ENCODE measurements at places on chromosomes 13 and 19.
A peak's percentile ranks its signal among the peaks of the same experiment; 100 is the strongest.

DNA sequence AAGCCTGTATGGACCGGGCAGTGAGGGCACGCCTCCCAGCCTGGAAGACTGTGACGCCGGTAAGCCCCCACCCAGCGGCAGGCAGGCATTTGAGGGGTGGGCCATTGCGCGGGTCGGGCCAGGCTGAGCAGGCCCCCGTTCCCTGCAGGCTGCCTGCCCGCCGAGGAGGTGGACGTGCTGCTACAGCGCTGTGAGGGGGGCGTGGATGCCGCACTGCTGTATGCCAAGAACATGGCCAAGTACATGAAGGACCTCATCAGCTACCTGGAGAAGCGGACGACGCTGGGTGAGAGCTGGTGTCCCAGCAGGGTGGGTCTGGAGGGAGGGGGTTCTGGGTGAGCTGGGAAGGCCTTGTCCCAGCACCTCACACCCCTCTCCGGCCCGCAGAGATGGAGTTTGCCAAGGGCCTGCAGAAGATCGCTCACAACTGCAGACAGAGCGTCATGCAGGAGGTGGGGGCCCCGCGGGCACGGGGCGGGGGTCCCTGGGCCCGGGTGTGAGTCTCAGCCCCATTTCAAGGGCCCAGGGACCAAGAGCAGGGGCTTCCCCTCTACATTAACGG is 7.1 kb downstream of the ARHGAP45 start:
- no peak for DNase-seq

DNA sequence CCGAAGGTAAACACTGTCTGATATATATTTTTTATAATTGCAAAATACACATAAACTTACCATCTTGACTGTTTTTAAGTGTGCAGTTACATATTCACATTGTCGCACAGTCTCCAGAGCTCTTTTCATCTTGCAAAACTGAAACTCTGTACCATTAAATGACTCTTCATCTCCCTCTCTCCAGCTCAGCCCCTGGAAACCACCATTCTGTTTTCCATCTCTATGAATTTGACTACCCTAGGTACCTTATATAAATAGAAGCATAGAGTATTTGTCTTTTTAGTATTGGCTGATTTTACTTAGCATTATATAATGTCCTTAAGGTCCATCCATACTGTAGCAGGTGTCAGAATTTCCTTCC is 45.8 kb downstream of the LRCH1 start:
- DNase-seq, result no peak

DNA sequence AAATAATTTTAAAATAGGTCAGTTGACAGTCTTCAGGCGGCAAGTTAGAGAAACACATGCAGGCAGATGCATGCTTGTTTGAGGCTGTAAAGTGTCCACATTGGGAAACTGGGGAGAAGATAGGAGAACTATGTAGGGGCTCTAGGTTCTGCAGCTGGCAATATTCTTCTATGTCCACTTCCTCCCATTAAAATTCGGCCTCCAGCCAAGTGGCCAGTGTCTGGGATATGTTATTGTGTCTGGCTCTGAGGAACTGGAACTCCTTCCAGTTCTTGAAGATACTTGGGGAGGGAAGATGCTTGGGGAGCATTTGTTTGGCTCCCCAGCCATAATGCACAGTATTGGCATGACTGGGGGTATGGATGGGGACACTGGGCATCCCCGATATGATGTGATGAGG is 20.9 kb upstream of the KLF2 start:
- DNase-seq, result no peak

DNA sequence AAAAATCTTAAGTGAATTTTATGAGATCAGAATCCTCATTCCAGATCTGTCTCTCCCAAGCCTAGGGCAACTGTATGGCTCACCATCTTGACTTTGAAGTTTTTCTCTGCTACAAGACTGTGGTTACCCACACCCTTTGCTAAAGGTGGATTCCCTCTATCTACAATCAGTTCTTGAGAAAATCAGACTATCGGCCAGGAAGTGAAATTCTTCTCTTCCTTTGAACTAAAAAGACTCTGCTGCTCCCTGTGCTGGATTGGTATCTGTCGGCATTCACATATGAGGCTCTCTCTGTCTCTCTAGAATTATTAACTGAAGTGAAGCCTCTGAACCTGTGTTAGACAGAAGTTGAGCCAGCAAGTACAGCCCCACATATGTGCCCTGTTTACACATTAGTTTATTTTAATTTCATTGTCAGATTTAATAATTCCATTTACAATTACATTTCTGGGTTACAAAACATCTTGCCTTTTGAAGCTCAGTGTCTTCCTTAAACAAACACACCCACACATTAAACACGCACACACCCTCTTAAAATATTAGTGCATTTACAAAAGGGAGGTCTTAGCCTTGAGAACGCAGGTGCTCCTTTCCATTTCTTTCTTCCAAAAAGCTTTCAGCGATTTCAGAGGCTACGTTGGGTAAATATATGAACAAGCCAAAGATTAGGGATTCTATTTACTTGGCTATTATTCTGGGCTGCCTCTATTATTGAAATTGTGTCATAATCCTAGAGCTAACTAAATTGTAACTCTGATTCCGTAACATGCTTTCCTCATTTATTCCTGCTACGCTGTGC is 145.7 kb downstream of the MIPEP start:
- no peak for DNase-seq

GRCh38 chr19:51125421-51126075 is 842 bp downstream of the SIGLEC9 start:
- no peak for DNase-seq

- DNase-seq, result no peak
These were observed 38.6 kb upstream of the SEMA6B start for GRCh38 chr19:4597975-4598671.

DNA sequence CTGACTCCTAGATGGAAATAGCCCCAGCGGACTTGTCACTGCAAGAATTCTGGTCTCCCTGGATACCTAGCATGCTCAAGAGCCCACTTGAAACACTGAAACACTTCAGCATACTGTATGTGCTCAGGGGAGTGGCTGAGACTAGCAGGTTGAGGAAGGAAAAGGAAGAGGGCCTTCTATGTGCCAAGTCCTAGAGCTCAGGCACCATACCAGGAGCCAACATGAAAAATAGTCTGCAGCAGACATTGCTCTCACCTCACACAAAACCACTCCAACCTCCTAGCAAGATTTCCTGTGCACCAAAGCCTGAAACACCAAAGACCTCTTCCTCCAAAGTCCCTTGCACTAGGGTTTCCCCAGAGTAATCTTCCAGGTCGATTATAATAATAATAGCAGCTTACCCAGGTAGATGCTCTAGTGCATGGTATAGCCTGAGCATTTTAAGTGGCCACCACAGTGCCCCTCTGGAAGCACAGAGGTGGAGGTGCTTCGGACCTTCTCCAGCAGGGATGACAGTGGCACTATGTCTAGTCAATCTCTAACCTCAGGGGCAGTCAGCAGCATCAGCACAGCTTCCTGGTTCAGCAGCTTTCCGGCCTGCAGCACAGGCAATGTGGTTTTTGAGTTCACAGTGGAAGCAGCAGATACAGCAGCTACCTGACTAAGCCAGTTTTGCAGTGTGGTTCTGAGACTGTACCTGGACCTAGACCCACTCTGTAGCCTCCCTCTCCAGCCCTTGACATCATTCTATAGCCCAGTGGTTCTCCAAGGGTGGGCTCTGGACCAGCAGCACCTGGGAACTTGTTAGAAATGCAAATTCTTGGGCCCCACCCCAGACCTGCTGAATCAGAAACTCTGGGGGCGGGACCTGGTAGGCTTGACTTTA is 45.6 kb upstream of the UBE2L5 start:
- no peak for DNase-seq

DNA sequence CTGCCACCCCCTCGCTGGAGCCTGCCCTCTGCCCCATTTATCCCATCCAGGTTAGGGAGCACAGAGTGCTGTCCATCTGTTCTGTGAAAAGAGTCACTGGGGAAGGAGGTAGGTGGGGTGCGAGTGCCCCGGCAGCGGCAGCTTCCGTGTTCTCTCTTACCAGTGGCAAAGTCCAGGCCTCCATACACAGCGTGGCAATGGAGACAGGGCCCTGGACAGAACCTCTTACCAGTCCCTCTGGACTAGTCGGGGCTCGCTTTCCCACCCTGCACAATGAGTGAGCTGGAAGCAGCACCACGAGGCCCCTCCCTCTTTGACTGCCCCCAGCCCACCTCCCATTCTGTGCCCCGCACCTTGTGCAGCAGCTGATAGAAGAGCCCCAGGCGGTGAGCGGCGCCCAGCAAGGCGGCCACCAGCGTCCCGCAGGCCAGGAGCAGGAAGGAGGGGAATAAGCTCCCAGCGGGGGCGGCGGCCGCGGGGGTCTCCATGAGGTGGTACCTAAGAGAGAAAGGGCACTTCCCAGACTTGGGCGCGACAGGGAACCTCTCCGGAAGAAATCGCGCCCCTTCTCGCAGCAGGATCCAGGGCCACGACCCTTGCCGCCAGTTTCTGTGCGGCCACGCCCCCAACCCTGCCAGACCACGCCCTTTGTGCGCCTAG is 17.5 kb downstream of the SYDE1 start:
- DNase-seq, result no peak

DNA sequence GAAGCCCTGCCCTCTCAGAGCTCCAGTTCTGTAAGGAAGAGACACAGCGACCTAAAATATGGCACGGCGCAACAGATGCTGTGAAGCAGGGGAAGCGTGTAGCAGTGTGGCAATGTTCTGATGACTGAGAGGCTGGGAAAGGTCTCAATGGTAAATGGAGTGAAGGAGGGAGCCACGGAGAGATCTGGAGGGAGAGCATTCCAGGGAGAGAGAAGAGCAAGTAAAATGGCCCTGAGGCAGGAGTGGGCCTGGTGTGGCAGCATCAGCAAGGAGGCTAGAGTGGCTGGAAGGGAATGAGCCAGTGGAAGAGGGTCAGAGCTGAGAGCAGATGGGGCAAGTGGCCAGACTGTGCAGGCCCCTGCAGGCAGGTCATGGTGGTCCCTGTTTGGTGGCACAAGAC is 16.4 kb downstream of the RCN3 start:
- no peak for DNase-seq

- DNase-seq, result no peak
These were observed 52.4 kb downstream of the MCF2L start for GRCh38 chr13:113021391-113021790.

DNA sequence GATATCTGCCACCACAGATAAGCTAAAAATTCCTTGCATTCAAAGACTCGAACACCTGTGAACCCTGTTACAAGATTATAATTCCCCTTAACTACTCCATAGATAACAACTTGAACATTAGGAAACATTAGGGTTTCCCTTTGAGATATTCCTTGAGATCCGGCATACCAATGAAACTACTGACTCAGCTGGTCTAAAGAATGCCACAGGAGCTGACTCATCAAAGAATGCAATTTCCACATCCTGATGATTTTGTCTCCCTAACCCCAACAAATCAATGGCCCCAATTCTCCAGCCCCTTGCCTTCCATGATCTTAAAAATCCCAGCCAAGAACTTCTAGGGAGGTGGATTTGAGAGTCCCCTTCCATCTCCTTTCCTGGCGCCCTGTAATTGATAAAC is 35.6 kb upstream of the ZNF599 start:
- DNase-seq, result peak; percentile 11

DNA sequence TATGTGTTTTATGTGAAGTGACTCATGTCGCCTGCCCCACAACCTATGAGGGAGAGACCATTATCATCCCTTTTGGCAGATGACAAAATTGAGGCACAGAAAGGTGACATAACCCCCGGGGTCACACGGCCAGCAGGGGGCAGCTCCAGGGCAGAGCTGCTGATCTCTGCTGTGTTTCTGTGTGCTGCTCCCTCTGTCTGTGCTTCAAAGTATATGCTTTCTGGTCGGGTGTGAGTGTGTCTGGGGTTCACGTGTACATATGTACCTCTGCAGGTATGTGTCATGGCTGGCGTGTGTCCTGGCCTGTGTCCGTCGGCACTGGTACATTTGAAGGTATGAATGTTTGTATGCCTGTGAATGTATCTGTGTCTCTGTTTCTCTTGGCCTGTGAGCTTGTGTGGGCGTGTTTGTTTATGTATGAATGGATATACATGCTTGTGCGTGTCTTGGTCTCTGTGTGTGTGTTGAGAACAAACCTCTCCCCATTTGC is 7.1 kb downstream of the LIPE start:
- DNase-seq, result peak; percentile 81

GRCh38 chr13:25691654-25692053 is 319.9 kb downstream of the ATP8A2 start:
- no peak for DNase-seq

DNA sequence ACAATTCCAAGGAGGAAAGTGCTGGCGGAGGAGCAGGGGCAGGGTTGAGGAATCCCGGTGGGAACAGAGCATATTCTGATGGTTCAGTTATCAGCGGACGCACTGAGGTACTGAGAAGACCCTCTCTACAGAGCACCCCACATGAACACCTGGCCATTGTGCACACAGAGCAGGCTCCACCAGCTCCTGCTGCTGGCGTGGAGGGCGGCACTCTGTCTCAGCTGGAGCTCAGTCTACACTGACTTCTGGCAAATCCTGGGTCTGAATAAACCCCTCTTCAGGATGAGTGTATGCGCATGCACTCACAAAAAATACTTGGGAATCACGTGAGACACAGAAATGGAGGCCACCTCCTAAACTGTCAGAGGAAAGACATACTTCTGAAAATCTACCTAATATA is 114.4 kb upstream of the IRS2 start:
- DNase-seq, result no peak

DNA sequence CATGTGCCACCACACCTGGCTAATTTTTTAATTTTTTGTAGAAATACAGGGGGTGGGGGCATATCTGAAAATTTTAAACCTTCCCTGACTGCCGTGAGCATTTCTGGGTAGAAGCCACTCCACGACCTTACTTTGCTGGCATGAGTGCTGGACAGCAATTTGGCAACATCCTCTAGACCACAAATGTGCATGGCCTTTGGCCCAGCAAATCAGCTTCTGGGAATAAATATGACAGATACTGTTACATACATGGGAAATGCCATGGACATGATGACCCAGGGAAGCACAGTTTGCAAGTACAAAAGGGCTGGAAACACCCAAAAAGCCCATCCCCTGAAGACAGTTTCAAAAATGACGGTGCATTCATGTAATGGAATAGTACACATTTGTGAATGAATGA is 3.2 kb upstream of the PVR start:
- no peak for DNase-seq

- no peak for DNase-seq
These were observed 534.9 kb upstream of the KLF12 start for GRCh38 chr13:74669149-74669548.

DNA sequence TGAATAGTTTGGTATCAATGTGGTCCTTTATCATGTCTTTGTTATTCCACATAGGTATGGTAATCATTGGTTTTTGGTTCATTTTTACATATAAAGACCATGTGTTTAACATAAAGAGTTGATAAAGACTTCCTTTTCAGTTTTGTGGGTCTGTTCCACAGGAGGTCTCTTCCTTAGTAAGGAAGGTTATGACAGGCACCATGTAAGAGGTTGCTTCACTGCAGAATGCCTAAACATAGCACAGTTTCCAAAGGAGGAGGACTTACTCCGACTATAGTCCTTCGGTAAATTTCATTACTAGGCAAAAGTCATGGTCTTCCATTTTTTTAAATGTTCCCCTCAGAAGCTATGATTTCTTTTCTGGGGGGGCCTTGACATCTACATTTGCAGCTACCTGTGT is 27.1 kb upstream of the PCDH17 start:
- DNase-seq, result no peak

GRCh38 chr13:112069061-112069844 is 2.3 kb downstream of the SOX1 start:
- DNase-seq, result no peak
